ENCODE measurements at places on chromosomes 4 and X.

GRCh38 chr4:18844726-18845125 is 823.2 kb upstream of the LCORL start:
- DNase-seq = no peak

DNA sequence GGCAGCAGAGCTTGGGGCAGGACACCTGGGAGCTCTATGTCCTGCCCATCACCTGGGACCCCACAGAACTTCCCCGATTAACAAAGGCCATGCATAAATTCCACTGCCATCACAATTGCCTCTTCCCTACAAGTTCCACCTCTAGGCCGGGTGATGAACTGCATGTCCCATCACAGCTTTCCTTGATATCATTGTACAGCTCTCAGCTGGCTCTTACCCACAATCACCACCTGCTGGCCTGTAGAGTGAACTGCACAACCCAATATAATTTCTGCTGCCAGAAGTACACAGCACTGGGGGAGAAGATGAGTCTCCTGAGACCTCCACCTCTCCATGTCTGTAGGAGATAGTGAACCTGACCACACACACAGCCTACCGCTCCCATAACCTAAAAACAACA is 285.0 kb upstream of the AADAT start:
- DNase-seq = no peak

- no peak for DNase-seq
Observed at GRCh38 chr4:28360681-28361080, 1500.0 kb downstream of the STIM2 start.

DNA sequence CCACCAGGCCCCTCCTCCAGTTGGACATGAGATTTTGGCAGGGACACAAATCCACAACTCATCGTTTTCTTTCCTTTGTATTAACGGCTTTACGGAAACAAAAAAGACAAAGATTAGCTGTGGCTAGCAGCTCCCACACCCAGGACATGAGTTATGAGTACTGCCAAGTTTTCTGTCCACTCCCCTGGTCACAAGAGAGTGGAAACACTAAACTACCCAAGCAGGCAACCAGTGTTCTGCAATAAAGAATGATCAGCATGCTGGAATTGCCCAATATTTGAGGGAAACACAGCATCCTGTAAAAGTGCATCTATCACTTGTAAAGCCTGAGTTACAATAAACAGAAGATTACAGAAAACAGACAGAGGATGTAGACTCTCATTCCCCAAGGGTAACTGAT is 358.4 kb downstream of the NLGN4X start:
- no peak for DNase-seq

DNA sequence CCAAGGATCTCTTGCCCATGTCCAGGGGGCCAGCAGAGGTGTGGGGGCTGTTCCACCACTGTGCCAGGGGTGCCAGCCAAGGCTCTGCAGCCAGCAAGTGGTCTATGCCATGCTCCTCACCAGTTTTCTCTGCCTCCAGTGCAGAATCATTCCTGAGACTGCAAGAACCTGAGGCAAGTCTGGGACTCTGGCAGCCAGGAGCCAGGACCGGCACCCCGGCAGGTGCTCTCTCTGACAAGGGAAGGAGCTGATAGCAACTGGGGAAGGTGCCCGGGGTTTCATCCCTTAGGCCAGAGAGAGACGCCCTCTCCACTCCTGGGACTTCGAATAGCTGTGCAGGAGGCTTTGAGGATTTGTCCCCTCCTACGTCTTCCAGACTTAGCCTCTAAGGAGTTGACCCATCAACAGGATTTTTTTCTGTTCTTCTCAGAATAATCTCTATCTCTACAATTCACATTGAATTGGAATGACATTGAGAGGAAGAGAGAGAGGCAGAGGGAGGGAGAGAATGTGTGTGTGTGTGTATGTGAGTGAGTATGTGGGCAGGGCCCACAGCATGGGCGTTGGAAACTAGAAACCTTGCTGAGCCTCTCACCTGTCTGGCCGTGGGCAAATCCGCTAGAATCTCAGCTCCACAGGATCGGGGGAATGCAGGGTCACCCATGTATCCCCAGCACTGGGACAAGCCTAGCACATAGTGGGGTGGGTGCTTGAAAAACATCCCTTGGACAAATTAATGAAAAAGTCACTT is 74.5 kb upstream of the AFAP1 start:
- no peak for DNase-seq

- no peak for DNase-seq
Observed at GRCh38 chrX:80174925-80175574, 160.5 kb downstream of the TBX22 start.

- DNase-seq = no peak
Observed at GRCh38 chr4:121112530-121112929, 40.2 kb upstream of the NDNF start.

- no peak for DNase-seq
Observed at GRCh38 chr4:139833151-139833910, 167.7 kb downstream of the MGST2 start.

- DNase-seq = no peak
Observed at GRCh38 chrX:134294548-134294947, 57.6 kb downstream of the CCDC160 start.

DNA sequence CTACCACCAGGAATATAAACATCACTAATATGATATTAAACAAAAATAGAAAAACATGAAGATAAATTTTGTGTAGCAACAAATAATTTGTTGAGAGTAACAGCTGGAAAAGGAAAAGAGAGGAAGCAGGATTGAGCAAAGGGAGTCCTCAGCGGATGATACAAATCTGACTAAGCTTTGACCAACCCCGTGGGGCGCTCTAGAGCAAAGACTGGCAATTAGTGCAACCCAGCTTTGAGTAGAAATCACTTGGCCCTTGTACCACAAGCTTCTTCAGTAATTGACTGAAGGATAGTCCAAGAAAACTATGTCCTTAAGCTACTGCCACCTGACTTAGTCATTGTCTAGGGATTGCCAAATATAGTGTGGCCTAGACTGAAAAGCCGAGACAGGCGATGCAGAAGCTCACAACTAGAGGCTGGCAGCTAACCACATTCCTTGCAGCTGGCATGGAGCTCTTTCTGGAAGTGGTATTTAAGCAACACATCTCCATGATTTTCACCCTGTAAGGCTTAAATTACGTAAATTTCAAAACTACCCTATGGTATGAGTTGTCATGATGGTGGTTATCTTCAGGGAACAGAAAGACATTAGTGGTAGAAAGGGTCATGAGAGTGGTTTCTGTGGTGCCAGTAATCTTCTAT is 396.0 kb downstream of the PDGFC start:
- no peak for DNase-seq

DNA sequence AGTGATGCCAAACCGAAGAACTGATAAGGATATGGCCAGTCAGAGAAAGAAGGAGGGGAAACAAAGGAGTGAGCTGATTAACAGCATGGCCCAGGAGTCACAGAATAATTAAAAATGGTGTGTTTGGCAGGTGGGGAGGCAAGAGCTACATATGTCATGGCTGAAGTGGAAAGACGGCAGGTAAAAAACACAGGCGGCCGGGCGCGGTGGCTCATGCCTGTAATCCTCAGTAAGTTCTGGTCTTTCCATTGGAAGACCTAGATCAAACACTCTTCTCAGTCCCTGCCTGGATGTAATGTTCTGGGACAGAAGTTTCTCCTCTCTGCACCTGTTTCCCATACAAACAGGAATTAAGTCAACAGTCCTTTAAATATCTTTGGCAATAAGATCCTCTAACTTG is 503.9 kb downstream of the STIM2 start:
- DNase-seq = no peak

DNA sequence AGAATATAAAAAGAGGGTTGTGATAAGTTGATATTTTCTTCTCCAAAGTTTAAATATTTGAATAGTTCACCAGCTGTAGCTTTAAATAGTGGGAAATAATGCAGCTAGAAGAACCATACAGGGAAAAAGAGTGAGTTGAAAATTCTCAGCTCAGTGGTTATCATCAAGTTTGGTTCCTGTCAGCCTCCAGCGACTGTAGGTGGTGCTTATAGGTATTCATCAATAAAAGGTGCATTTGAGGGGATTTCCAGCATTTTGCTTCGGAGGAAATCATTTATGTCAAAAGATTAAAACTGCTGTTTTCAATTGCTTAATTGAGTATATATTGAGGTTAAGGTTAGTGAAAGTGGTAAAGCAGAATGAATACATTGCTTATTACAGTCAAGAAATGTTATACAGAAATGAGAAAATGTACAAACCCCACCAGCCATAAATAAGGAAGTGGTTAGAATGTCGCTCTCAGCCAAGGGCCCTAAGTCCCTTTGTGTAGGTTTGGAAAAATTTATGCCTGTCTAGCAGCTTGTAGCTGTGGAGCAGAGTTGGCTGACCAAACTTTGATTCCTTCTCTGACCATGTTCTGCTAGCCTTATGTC is 532.9 kb upstream of the FTHL17 start:
- no peak for DNase-seq

GRCh38 chrX:131763674-131764073 is 219.8 kb downstream of the OR13H1 start:
- DNase-seq = no peak

DNA sequence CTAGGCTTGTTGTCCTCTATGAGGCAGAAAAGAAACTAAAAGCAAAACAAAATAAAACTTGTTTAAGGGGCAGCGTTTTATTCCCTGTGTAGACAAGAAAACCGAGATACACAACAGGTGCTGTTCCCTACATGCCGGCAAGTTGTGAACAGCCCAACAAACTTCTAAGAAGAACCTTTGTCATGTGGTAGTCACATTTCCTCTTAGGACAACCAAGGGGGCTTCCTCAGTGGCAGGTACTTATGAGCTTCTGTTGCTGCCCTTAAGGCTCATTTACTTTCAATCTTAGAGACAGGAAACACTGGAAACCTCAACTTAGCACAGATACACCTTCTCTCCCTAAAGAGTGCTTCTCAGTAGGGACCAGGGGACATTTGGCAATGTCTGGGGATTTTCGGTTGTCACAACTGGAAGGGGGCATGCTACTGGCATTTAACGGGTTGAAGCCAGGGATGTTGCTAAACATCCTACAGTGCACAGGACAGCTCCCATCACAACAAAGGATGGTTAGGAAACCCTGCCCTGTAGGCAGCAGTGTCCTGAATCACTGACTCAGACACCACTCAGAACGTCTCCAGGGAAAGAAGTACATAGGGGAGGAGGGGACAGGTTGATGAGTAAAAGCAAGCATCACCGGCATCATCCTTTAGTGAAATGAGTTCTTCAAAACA is 111.0 kb downstream of the ASB9 start:
- no peak for DNase-seq

DNA sequence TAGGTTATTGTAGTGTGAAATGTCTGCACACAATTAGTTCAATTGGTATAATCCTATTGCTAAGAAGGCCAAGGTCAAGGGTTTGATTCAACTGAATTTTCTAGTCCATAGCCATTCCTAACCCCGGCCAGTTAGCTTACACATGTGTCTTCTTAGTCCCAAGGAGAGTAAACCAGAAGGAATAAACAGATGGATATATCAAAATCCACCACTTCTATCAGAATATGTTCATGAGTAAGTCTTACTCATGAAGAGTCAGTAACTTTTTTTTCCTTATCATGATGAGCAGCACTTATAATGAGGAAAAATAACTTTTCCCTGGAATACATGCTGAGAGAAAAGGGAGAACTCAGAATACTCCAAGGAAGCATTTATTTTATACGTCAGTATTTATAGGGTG is 9.5 kb downstream of the HHIP start:
- no peak for DNase-seq

GRCh38 chr4:135777361-135777760 is 1575.8 kb upstream of the PABPC4L start:
- no peak for DNase-seq

- no peak for DNase-seq
Observed at GRCh38 chrX:21700275-21700674, 42.1 kb upstream of the KLHL34 start.

DNA sequence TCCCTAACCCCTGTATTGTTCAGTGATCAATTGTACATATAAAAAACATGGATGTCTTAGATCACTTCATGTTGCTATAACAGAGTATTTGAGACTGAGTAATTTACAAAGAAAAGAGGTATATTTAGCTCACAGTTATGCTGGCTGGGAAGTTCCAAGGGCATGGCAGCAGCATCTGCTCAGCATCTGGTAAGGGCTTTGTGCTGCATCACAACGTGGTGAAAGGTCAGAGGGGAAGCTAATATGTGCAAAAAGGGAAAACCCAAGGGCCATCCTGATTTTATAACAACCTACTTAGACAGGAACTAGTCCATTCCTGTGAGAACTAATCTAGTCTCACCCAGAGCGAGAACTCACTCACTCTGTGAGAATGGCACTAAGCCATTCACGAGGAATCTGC is 128.2 kb upstream of the OTUD4 start:
- DNase-seq = no peak

- DNase-seq = no peak
Observed at GRCh38 chr4:108118505-108118904, 50.2 kb downstream of the LEF1 start.

- no peak for DNase-seq
Observed at GRCh38 chrX:85630901-85631300, 251.4 kb upstream of the POF1B start.

DNA sequence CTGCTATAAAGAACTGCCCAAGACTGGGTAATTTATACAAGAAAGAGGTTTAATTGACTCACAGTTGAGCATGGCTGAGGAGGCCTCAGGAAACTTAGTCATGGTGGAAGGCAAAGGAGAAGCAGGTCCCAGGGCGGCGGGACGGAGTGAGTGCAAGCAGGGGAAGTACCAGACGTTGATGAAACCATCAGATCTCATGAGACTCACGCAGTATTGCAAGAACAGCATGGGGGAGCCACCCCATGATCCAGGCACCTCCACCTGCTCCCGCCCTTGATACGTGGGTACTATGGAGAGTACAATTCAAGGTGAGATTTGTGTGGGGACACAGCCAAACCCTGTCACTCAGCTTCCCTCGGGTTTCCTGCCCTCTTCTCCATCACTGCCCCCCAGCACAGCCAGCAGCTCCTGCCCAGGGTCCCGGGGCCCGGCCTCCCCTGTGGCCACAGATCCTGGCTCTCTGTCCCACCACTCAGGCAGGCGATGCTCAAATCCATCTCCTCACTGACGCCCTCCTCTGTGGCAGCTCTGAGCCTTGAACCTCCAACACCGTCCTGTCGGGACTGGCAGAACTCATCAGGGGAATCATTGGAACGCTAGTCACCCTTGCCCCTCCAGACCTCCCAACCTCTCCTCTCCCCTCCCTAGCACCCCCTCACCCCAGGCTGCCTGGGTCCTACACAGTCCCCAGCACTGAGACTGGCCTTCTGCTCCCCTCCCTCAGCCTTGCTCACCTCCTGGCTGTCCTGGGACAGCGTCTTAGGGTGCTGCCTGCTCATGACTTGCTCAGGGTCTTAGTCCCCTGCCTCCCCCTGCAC is 37.6 kb downstream of the FGFRL1 start:
- DNase-seq = no peak

GRCh38 chrX:145405012-145405411 is 157.7 kb downstream of the SPANXN1 start:
- no peak for DNase-seq

Data from activated gamma-delta T cell (primary cell).